ENCODE measurements at places on chromosomes 12 and 14.
A peak's percentile ranks its signal among the peaks of the same experiment; 100 is the strongest.

GRCh38 chr14:44404599-44404998, 102.5 kb downstream of the FSCB start:
- no peak for DNase-seq

- no peak for DNase-seq
These were observed 202.8 kb upstream of the STXBP6 start for GRCh38 chr14:25252793-25253192.

GRCh38 chr12:6115389-6115788, 9.1 kb downstream of the VWF start:
- no peak for DNase-seq

GRCh38 chr12:57151741-57152630, 4.6 kb upstream of the LRP1-AS start:
- DNase-seq = peak; percentile 94

GRCh38 chr12:6461401-6462233, 8.9 kb downstream of the VAMP1 start:
- DNase-seq = no peak

GRCh38 chr14:102210421-102211042, 70.8 kb downstream of the WDR20 start:
- no peak for DNase-seq

DNA sequence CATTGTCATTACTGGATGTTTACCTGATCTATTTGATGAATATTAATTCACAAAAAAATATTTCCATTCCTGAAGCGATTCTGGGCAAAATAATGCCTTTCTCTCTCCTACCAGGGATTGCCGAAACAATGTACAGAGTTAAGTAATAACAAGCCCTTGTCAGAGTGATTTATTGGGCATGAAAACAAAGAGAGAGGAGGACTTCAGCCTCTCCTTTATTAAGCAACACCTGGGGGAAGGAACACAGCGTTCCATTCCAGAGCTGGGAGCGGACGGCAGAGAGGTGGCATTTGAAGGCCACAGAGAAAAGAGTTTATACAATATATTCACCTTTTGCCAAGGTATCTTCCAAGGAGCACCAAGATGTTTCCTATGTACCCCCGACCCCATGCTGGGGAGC, 165.8 kb downstream of the KSR2 start:
- no peak for DNase-seq

- no peak for DNase-seq
These were observed 11.9 kb downstream of the STYX start for GRCh38 chr14:52741865-52742264.

DNA sequence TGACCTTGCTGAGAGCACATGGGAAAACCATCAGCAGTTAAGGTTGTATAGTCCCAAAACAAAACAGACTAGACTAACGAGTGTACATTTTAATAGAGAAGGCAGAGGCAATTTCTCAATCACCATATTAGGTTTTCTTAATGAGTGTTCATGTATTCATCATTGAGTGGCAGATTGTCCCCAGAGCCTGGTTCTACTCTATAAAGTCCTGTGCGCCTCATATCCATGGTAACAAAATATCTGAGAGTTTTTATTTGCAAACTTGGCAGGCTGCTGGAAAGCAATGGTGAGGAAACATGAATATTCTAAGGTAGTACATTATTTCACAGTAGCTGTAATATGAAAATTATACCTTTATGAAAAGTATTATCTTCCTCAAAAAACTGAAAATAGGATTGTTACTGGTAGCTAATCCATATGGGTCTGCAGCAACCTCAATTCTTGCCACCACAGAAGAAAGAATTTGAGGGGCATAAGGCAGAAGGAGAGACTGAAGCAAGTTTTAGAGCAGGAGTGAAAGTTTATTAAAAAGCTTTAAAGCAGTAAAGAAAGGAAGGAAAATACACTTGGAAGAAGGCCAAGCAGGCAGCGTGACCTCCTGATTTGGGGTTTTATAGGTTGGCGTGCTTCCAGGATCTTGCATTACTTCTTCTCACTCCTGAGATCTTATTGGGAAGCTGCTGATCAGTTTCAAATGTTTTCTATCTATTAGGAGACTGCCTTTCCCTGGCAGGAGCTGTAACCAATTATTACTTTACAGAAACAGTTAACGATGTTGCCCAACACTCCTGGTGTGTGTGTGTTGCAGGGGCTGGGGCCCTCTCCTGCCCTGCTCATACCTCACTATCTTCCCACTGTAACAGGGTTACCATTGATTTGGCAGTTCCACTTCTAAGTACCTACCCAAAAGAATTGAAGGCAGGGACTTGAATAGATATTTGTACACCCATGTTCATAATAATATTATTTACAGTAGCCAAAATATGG, 154.0 kb upstream of the NUDT4 start:
- DNase-seq = peak; percentile 30

DNA sequence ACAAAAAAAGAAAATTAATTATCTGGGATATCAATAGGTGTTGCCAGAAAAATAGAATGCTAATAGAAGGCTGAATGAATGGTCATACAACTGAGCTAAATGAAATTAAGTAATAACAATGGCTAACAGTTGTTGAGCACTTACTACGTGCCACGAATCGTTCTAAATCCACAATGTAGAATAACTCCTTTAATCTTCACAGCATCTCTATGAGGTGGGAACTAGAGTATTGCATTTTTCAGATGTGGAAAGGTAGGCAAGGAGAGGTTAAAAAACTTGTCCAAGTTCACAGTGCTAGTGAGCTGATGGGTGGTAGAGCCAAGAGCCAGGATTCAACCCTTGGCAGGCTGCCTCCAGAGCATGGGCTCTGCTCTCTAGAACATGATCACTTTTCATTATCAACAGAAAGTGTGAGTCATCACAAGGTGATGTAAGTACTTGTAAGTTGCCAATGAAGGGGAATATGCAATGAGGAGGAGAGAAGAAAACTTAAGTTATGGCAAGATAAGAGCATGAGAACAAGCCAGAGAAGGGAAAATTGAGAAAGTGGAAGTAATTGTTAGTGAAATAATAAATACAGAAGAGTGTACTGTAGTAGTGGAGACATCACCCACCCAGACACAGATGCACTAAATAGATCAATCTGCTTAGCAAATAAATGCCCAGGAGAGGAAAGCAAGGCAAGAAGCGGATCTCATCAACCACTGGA, 122.1 kb downstream of the PRKD1 start:
- DNase-seq = peak; percentile 95

GRCh38 chr14:63192085-63192484, 12.2 kb upstream of the RHOJ start:
- DNase-seq = peak; percentile 25

- DNase-seq = no peak
These were observed 19.4 kb downstream of the SERPINA1 start for GRCh38 chr14:94368956-94369355.

DNA sequence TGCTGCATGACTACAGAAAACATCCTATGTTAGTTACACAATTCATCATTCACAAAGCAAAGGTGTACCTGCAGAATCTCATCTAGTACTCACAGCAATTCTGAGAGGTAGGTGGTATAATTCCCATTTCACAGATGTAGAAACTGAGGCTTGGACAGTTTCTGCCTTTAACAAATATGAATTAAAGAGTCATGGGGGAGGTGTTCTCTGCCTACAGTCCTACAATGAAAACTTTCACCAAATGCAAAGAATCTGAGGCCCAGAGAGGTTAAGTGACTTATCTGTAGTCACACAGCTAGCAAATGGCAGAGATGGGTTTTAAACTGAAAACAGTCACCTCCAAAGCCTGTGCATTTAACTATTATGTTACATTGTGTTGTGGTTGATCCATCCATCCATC, 171.6 kb upstream of the WSCD2 start:
- no peak for DNase-seq

GRCh38 chr12:47954467-47955045, 8.8 kb upstream of the TMEM106C start:
- no peak for DNase-seq

DNA sequence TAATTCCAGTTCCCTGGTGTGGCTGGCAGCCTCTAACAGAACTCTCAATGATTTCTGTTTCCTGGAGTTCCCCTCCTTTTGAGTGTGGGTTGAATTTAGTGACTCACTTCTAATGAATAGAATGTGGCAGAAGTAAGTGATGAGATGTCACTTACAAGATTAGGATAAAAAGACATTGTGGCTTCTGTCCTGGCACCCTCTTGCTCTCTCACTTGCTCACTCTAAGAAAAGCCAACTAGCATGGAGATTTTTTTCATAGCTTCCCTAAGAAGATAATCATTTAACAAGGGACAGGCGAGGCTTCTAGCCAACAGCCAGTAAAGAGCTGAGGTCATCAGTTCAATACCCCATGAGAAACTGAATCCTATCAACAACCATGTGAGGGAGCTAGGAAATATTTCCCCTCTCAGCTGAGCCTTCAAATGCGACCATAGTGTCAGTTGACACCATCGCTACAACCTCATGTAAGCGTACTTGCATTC, 156.7 kb downstream of the TMTC3 start:
- peak; percentile 81 for DNase-seq

DNA sequence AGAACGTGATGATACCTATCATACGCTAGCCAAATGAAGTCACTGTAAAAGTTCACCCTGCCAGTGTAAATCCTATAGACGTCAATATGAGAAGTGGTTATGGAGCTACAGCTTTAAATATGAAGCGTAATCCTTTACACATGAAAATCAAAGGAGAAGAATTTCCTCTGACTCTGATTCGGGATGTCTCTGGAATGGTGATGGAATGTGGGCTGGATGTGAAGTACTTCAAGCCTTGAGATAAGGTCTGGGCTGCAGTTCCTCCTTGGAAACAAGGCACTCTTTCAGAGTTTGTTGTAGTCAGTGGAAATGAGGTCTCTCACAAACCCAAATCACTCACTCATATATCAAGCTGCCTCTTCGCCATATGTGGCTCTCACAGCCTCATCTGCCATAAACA, 53.1 kb upstream of the NAP1L1 start:
- peak; percentile 67 for DNase-seq

DNA sequence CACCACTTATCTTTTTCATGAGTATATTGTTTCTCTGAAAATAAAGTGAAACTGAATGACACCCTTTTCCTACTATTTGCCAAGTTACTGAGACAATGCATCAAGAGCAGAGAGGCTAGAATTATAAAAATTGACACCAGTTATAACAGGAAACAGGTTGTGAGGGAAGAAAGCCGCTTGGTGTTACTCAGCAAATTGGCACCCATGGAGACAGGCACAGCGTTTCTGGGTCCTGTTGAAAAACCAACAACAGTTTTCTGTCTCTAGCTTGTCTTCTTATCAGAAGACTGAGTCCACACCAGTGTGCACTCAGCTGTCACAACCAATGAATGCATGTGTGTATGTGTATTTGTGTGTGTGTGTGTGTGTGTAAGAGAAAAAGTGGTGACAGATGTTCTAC, 267.7 kb downstream of the KCNH5 start:
- DNase-seq = no peak

- DNase-seq = no peak
These were observed 167.9 kb downstream of the CAND1 start for GRCh38 chr12:67437011-67437410.

DNA sequence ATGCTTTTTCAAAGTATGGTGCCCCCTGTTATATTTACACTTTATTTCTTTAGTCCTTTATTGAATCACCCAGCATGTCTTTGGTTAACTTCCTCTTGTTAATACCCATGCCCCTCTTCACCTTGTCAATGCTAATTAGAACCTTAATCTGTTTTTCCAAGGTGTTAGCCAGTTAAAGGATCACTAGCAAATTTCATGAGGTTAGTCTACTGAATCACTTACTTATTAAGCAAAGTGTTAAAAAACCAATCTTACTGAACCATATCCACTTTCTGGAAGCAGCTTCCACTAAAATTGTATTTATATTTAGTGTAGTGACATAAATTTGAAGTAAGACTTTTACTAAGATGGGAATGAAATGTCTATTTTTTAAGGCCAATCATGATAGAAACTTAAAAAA, 27.9 kb downstream of the TAOK3 start:
- no peak for DNase-seq

DNA sequence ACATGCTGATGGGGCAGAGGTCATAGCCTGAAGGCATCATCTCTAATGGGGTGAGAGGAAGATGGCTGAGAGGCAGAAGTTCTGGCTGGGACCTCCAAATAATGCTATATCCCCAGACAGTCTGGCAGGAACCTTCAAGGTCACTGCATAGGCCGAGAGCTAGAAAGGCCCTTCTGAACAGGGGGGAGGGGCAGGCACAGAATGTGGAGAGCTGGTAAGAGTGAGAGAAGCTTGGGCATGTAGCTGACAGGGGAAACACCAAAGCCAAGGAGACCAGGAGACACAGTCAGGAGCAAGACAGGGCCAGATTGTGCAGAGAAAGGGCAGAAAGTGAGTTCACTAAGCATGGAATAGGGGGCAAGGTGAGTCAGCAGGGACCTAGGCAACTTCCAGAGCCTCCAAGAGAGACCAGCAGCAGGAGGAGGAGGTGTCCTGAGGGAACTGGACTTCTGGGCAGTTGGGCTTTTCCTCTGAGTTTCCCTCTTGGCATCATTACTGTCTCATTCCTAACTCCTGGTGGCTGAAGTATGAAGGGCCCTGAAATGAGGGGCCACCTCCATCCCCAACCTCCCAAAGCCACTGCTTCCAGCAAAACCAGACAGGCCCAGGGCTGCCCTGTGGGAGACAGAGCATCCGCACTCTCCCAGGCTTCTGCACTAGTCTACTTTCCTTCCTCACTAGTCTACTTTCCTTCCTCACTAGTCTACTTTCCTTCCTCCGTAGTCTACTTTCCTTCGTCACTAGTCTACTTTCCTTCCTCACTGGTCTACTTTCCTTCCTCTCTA, 17.1 kb downstream of the ANO2 start:
- no peak for DNase-seq

DNA sequence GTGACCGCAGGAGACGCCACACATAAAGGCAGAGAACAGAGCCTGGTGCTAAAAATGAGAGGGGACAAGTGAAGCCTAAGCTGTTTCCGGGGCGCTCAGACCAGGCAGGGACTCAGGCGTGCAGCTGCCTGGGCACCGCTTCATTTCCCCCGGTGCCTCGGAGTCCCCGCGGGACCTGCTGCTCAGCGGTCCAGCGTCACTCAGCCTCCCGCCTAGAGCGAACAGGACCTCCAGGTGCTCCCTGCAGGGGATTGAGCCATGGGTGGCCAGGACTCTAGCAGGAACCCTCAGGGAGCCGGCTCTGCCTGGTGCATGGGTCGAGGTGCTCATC, 31.0 kb downstream of the CCDC85C start:
- DNase-seq = no peak

GRCh38 chr14:77979171-77979570, 179.3 kb downstream of the ADCK1 start:
- no peak for DNase-seq

DNA sequence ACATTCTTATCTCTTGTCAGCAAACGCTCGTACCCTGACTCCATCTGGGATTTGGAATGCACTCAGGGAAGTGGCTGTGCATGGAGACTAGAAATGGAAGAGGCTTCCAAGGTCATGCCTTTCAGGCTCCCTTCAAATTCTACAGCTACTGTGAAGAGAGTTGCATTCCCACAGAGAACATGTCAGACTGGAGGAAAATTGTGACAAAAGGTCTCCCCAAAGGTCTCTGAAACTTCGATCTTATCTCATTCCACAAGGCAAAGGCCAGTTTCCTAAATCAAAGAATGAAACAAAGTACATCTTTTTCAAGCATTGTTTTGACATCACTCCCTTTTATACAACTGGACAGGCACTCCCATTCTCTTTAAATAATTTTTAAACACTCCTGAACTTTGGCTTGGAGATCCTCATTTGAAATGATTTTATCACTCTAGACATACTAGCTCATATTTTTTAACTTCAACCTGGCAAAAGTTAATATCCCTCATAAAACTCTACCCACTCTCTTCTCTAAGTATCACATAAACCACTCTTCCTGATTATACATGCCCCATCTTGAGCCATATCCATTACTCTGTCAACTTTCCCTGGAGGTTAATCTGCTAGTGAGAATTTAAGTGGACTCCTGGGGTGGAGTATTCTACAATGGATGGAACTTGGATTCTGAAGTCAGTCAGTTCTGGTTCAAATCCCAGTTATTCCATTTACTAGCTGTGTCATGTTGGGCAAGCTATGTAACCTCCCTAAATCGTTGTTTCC, 218.1 kb upstream of the HMGA2 start:
- DNase-seq = no peak

Data from fibroblast of upper back skin (primary cell).